ENCODE measurements at places on chromosomes 7 and 10. TPM values are rescaled to one million over a fixed set of nuclear protein-coding genes. Genes with fewer than 3 reads are reported as not detected.

GRCh38 chr7:119935418-119936025 lies 337.5 kb upstream of the KCND2 start:
- peak; percentile 5 for DNase-seq

DNA sequence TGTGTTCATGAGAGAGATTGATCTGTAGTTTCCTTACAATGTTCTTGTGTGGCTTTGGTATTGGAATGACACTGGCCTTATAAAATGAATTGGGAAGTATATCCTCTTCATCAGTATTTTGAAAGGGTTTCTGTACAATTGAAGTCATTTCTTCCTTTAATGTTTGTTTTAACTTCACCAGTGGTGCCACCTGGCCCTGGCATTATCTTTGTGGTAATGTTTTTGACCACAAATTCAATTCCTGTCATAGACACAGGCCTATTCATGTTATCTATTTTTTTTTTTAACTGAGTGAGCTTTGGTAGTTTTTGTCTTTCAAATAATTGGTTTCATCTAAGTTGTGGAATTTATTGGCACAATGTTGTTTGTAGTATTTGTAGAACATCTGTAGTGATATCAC lies 127.7 kb downstream of the CDK14 start:
- DNase-seq = no peak

GRCh38 chr7:52851547-52851946 lies 183.9 kb upstream of the POM121L12 start:
- no peak for DNase-seq

Gene MLXIPL
- 0.41 TPM for total RNA-seq

DNA sequence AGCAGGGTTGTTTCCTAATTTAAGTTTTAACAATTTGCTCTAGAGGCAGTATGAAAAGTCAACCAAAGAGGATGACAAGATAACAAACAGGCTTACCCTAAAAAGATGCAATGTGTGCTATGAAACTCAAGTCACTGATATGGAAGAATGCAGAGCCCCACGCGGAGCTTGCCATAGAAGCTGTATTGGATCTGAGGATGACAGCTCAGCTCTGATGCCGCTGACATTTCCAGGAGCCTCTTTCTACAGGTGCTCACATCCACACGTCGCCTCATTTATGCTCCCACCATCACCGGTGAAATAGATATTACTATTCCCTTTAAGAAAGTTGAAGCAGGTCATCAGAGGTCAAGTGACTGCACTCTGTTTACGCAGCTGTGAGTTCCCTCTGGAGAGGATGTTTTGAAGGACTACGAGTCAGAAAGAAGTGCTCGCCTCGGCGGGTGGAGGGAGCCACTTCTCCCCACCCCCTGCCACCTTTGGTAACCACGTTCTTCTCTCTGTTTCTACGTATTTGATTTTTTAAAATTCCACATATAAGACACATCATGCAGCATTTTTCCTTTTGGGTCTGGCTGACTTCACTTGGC lies 275.4 kb downstream of the GLRX3 start:
- DNase-seq = no peak

DNA sequence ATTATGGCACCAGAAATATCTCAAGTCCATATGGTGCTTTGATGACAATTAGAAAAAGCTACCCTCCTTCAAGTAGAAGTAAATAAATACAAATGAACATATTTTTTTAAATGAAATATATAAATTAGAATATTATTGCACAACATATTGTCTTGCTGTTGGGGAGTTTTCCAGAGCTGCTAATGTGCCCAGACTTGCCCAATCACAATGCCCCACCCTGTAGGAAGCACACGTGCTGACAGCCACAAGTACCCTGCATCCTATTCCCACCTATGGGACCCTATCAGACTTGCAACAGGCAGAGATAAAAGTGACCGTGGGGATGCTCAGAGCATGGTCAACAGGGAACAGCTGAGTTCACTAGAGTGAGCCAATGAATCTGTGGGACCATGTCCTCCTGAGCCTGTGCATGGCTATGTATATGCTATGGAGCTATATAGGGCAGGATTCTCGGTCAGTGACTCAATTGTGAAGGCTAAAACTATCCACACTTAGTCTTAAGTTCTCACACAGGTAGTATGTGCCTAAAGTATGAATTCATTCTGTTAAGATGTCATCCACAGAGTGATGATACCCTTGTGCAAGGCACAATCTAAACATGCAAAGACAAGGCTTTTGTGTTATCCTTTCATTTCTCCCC lies 336.0 kb downstream of the HGF start:
- DNase-seq = no peak

GRCh38 chr10:77827366-77827765 lies 99.2 kb downstream of the DLG5 start:
- no peak for DNase-seq

Measured in astrocyte (in vitro differentiated cells and primary cell).